ENCODE measurements at places on chromosomes 6 and 20. TPM values are rescaled to one million over a fixed set of nuclear protein-coding genes. Genes with fewer than 3 reads are reported as not detected.

- no peak overlapping the region for H3K4me3 ChIP-seq
- H3K27me3 ChIP-seq: no peaks in the 10 kb centered on the region
- no peak for DNase-seq
- no peaks in the 10 kb centered on the region for H3K4me1 ChIP-seq
- no peaks in the 10 kb centered on the region for H3K36me3 ChIP-seq
- no peak overlapping the region for H3K27ac ChIP-seq
These were observed 248.1 kb downstream of the TAF4 start for GRCh38 chr20:61817575-61817974.

DNA sequence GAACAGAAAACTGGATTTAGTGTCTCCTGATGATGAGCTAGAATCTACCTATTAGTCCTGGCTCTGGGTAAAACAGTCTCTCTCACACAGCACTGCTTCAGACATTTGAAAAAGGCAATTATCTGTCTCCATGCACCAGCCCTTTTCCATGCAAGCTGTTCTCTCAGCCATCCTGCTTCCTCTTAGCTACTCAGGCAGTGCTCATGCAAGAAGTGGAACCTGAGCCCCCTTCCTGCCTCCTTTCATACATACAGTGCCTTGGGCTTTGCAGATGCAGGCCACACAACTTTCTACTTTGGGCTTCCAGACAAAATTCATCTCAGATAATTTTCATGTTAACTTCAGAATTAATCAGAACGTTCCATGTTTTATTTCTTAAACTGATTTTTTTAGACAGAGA is 151.3 kb downstream of the RALGAPA2 start:
- no peak for DNase-seq
- H3K4me3 ChIP-seq: no peak overlapping the region
- H3K36me3 ChIP-seq: peaks cover 17% of the 10 kb centered on the region
- H3K27me3 ChIP-seq: no peaks in the 10 kb centered on the region

- no peak overlapping the region for H3K4me3 ChIP-seq
- no peak overlapping the region for H3K27ac ChIP-seq
- DNase-seq: no peak
- H3K27me3 ChIP-seq: peaks cover 19% of the 10 kb centered on the region
- H3K36me3 ChIP-seq: peaks cover 2% of the 10 kb centered on the region
These were observed 7.3 kb downstream of the EBF4 start for GRCh38 chr20:2699775-2700413.

DNA sequence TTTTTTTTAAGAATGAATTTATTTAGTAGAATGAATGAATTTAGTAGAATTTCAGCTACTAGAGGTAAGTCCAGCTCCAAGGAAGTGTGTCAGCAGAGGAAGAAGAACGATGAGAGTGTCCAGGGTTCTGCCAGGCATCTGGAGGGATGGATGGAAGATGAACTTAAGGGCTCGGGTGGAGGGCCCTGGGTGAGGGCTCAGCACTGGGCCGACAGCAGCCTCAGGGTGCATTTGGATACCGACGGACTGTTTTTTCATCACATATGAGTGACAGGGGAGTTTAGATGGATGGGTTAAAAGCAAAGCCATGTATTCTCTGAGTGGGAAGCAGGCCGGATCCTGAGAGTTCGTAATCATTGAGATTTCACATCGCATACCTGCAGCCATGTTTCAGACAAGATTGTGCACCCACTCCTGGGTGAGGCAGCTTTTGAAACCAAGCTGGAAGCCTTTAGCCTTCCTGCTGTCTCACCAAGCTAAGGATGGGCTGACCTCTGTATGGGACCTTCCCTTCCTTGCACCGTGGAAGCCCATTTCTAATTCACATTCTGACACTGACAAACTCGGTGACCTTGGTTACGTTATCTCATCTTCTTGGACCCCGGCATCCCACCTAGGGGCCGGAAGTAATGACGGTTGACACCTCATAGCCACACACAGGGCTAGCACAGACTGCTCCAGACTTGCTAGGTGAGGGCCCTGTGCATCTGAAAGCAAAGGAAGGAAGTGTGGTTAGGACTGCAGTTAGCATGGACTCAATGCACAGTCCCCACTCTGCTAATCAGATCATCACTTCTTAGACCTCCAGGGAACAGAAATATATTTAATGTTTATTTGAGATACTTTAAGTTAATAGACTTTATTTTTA is 228.5 kb downstream of the SLC24A3 start:
- no peak overlapping the region for H3K4me3 ChIP-seq
- H3K4me1 ChIP-seq: no peaks in the 10 kb centered on the region
- no peak for DNase-seq
- peaks cover 3% of the 10 kb centered on the region for H3K27me3 ChIP-seq

GRCh38 chr20:52035977-52036376 is 155.6 kb downstream of the ZFP64 start:
- H3K27ac ChIP-seq: no peak overlapping the region
- peaks cover 25% of the 10 kb centered on the region for H3K4me1 ChIP-seq
- no peak for DNase-seq
- H3K4me3 ChIP-seq: no peak overlapping the region
- H3K36me3 ChIP-seq: peaks cover 4% of the 10 kb centered on the region

The DST gene
- 6.0 TPM for total RNA-seq

The SLC35D3 gene
- total RNA-seq: not detected

The NNAT gene
- total RNA-seq: 0.29 TPM
